Vagina (tissue), 2 donors: ENCODE measurements at places on chromosomes 5 and 9. TPM values are rescaled to one million over a fixed set of nuclear protein-coding genes. Genes with fewer than 3 reads are reported as not detected.

SUSD1 gene
- total RNA-seq = 10.8 TPM

GRCh38 chr9:98811051-98811650, 3.7 kb downstream of the GALNT12 start:
- H3K4me1 ChIP-seq = peaks cover 18% of the 10 kb centered on the region
- no peak for DNase-seq
- no peak overlapping the region for H3K4me3 ChIP-seq
- no peaks in the 10 kb centered on the region for H3K27me3 ChIP-seq

OTP gene
- not detected for total RNA-seq

DNA sequence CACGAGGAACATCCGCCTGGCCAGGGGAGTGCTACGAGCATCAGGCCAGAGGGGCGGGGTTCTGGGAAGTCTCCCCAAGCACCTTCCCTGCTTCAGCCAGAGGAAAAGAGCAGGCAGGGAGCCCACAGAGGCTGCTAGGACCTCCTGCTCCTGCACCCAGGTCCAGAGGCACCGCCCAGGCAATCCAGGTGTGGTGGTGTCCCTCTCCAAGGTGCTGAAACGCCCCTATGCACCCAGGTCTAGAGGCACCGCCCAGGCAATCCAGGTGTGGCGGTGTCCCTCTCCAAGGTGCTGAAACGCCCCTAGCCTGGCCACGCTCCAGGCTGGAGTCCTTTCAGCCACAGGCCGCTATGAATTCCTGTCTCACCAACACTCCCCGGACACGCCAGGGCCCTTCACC, 10.7 kb upstream of the UBAC1 start:
- no peaks in the 10 kb centered on the region for H3K27me3 ChIP-seq
- DNase-seq = no peak
- H3K36me3 ChIP-seq = no peaks in the 10 kb centered on the region
- H3K4me3 ChIP-seq = no peak overlapping the region
- H3K27ac ChIP-seq = no peak overlapping the region

ANKRD34B gene
- not detected for total RNA-seq

ADAMTS2 gene
- total RNA-seq = 17.4 TPM

ARL10 gene
- total RNA-seq = 9.8 TPM

GRCh38 chr5:44827681-44828080, 18.9 kb downstream of the MRPS30 start:
- no peaks in the 10 kb centered on the region for H3K36me3 ChIP-seq
- H3K4me3 ChIP-seq = no peak overlapping the region
- no peak for DNase-seq
- H3K27ac ChIP-seq = no peak overlapping the region
- no peaks in the 10 kb centered on the region for H3K27me3 ChIP-seq
- no peaks in the 10 kb centered on the region for H3K4me1 ChIP-seq
